Activated CD4-positive, alpha-beta T cell treated with anti-CD3 and anti-CD28 coated beads for 48 hours (primary cell): ENCODE measurements at places on chromosomes 7 and 10.

GRCh38 chr10:92175164-92175563 lies 115.7 kb downstream of the CPEB3 start:
- no peak for DNase-seq

- DNase-seq, result no peak
Observed at GRCh38 chr7:31066516-31067130, 14.5 kb downstream of the ADCYAP1R1 start.

GRCh38 chr7:116786791-116787443 lies 75.5 kb upstream of the CAPZA2 start:
- DNase-seq, result peak; percentile 26

- DNase-seq, result no peak
Observed at GRCh38 chr7:133771788-133772419, 355.2 kb upstream of the LRGUK start.

DNA sequence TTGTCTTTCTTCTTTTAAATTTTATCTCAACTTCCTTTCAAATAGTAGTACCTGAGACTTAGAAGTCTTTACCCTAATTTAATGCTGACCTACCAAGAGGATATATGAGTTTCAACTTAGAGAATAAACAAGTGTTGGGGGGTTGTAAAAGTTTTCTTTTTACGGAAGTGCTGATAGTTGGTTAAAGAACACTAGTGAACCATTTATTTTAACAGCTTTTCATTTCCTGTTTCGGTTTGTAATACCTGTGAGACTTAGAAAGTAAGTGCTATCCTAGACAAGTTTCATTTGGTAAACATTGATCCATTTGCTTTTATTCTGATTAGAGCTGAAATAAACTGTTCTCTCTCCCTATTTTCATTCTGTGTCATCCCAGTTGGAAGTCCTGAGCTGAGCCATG lies 683.1 kb upstream of the SORCS1 start:
- no peak for DNase-seq

GRCh38 chr7:86668315-86668714 lies 24.6 kb downstream of the GRM3 start:
- DNase-seq, result no peak

DNA sequence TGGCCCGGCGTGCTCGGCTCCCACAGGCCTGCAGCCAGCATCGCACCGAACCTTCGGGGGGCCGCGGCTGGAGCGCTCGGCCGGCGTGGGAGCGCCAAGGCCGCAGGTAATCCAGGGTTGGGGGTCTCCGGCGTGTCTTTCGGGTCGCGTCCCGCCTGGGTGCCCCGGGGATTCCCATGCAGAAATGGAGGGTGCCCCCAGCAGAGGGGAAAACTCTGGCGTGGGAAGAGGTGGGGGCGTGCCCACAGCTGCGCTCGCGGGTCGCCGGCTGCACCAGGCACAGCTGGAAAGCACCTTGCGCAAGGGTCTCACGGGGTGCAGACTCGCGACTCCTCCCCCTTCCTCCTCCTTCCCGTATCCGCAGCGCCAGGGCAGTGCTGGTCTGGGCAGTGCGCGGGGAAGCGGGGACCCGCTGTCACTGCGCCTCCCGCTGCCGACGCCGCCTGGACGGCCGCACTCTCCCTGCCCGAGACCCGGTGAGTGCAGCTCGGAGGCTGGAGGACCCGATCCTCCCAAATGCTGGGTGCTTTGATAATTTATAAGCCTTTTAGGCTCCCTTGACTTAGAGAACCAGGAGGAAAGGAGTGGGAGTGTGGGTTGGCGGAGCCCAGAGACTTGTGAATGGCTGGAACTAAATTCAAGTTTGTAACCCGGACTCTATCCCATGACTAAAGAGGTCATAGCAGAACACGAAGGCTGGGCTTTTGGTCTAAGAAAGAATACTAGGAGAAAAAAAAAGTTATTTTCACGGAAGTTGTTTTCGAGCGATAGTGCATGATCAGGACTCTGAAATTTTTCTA lies 489 bp downstream of the MAP3K8 start:
- DNase-seq, result peak; percentile 70

- no peak for DNase-seq
Observed at GRCh38 chr10:14247377-14248116, 83.2 kb downstream of the FRMD4A start.

- no peak for DNase-seq
Observed at GRCh38 chr7:81788246-81788645, 18.4 kb upstream of the HGF start.
